ENCODE measurements at places on chromosomes 3 and 15.

DNA sequence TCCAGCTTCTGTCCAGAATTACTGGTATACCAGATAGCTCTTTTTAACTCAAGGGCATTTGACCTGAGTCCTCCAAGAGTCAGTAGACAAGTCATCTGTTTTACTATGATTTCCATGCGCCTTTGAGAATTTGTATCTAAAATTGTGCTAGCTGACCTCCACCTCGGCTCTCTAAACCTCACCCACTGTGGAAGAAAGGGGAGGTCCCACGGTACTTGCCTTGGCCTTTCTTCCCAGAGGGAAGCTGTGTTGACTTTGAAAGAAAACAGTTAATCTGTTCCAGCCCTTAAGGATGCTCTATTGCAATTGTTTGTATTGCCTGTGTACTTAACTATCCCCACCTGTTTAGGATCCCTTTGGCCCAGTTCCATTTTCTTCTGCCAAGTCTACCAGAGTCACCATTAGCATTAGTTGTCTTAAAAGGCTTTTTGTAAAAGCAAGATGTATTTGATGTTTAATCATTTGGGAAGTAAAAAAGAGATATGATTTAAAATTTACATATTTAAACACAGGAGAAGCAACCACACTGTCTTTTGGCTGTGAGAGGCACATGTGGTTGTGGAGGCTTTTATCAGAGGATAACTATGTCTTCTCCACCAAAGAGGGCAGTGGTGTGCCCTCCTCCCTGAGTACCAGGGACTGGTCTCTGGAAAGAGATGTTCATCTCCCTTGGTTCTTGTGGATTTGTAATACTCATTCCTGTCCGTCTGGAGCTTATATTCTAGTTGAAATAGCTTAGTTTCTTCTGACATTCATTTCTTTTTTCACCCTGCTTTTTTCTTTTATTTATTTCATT lies 88.8 kb downstream of the CRTC3 start:
- DNase-seq, result no peak

- no peak for DNase-seq
These were observed 15.8 kb downstream of the GRIP2 start for GRCh38 chr3:14524311-14524711.

DNA sequence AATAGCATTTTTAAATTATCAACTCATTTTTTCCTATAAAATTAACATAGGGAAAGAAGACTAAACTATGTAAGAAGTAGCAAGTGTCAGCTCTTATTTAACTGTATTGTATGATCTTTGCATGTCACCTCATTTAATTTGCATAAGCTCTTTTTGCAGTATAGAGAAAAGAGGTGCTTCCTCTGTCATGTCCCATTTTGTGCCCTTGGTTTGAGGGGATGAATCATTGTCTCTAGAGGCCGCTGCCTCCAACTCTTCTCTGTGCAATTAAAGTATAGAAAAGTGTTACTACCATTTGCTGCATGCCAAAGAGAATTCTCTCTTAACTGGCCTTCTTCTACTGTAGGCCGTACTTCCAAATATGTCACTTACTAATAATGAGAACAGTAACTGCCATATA lies 93.4 kb downstream of the LRRC28 start:
- no peak for DNase-seq

DNA sequence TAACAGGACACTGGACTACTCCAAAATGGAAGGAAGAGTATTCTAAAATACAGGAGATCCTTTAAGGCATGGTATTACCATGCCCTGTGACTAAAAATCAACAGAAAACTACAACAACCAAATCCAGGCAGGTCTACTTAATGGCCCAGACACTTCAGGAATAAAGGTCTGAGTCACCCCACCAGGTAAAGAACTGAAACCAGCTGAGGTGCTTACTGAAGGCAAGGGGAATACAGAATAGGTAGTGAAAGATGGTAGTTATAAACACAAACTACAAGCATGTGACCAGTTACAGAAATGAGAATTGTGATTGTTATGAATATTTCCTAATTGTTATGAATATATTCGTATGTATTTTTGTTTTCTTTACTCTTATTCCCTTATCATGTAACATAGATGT lies 13.4 kb downstream of the IFT57 start:
- DNase-seq, result no peak

- DNase-seq, result no peak
These were observed 15.6 kb upstream of the FEM1B start for GRCh38 chr15:68261980-68262379.

Measured in GM20000 (cell line).